Large intestine (tissue), 12 donors: ENCODE measurements at places on chromosomes 2 and 18. TPM values are rescaled to one million over a fixed set of nuclear protein-coding genes. Genes with fewer than 3 reads are reported as not detected.
A peak's percentile ranks its signal among the peaks of the same experiment; 100 is the strongest.

The C2orf76 gene
- polyA plus RNA-seq, result 11.9 TPM

DNA sequence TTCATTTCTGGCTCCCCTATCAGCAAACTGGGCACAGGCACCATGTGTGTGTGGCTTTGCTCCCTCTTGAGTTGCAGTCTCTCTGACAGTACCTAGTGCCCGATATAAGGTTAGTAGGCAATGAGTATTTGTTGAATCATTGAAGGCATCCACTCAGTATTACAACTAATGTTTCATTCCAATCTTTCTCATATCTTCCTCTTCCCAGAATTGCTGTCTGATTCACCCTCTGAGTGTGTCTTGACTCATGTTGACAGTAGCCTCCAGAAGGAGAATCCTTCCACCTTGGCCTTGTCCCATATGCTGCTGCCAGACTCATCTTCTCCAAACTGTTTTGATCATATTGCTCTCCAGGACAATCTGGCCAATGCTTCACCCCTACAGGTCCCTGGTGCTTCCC, 202.5 kb downstream of the LRRTM1 start:
- no peaks in the 10 kb centered on the region for H3K4me1 ChIP-seq
- no peak overlapping the region for H3K27ac ChIP-seq
- no peak overlapping the region for H3K4me3 ChIP-seq
- no peaks in the 10 kb centered on the region for H3K36me3 ChIP-seq

The RBM43 gene
- 5.0 TPM for polyA plus RNA-seq

DNA sequence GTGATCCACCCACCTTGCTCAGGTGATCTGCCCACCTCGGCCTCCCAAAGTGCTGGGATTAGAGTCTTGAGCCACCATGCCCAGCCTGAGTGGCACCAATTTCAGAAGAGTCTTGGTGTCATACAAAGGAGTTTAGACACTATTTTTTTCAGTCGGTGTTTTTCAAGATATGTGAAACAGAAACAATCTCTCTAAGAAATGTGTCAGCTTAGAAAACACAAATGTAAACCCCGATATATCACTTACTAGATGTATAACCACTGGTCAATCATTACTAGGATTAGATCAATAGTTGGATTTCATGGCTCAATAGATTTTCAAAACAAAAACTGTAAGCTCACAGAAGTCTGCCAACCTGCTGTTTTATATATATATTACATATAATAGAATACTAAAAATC, 67.2 kb upstream of the FRZB start:
- no peak overlapping the region for H3K4me3 ChIP-seq
- no peaks in the 10 kb centered on the region for H3K4me1 ChIP-seq
- no peaks in the 10 kb centered on the region for H3K27me3 ChIP-seq
- peaks cover 37% of the 10 kb centered on the region for H3K36me3 ChIP-seq
- DNase-seq, result no peak

DNA sequence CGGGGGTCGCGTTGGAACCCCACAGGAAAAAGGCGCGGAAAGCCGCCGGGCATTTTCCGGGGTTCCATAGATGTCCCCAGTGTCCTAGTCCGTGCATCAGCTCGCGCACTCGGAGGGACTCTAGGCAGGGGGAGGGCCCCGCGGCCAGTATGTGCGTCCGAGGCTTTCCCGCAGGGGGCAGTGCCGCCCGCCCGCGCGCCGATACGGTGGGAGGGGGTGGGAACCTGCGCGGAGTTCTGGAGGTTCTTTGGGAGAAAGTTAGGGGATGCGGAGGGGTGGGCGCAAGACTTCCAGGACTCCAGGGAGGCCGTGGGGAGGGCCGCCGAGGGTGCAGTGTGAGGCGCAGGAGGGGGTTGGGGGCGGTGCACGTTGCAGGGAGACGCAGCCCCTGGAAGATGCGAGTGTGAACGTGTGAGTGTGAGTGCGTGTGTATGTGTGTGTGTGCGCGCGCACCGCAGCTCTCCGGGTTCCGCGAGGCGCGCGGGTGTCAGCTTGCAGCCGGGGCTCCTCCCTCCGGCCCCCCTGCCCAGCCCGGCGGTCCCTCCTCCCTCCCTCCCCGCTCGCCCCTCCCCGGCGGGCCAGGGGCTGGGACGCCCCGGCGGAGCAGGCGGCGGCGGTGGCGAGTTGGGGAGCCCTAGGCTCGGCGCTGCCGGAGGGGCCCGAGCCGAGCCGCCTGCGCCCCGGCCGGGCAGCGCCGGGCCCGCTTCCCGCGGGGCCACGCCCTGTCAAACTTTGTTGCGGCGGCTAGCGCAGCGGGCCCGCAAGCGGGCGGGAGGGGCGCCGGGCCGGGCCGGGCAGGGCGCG, at the start of gene TCF7L1:
Gene TCF7L1, plus strand, starts transcription at position 559 of the 804 bp plus-strand sequence. CDS start 293 bp downstream, outside the sequence.
- H3K27ac ChIP-seq, result peak within 1 kb of the TSS; percentile 25
- DNase-seq, result peak; percentile 89
- H3K36me3 ChIP-seq, result no peaks in the 10 kb centered on the region
- H3K27me3 ChIP-seq, result peaks cover 6% of the 10 kb centered on the region
- peak within 1 kb of the TSS; percentile 88 for H3K4me3 ChIP-seq

The ABCG5 gene
- 35.8 TPM for polyA plus RNA-seq

The REG3A gene
- polyA plus RNA-seq, result 1.4 TPM

DNA sequence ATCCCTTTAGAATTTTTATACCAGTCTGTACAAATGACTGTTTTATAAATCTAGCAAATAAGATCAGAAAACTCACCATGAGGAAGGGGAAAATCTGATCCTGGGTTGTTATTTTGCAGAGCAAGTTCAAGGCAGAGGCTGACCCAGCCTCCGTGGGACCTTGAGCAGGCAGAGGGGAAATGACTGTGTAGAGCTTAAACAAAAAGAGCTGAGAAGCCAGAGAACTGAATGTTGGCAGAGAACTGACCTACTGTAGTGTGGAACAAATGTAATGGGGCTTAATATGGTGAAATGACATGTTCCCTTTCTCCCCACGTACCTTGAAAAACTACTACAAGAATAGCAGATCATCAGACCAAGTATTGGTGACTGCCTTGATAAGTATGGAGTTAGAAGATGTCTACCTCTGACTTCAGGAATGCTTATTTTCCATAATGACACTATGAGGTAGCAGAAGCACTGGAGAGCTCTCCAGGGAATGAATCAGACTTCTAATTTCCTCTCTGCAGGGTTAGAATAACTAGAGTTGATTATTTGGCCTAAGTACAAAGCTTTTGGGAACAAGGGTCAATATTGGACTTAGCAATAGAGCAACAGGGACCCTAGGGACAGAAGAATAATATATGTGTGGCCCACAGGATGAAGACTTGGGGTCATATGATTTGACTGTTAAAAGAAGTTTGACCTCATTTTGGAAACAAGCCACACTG, 304.4 kb downstream of the CCDC178 start:
- no peaks in the 10 kb centered on the region for H3K4me1 ChIP-seq
- no peak overlapping the region for H3K27ac ChIP-seq
- DNase-seq, result no peak
- H3K27me3 ChIP-seq, result no peaks in the 10 kb centered on the region

- H3K27ac ChIP-seq, result no peak overlapping the region
- no peak overlapping the region for H3K4me3 ChIP-seq
- no peaks in the 10 kb centered on the region for H3K4me1 ChIP-seq
- no peaks in the 10 kb centered on the region for H3K27me3 ChIP-seq
Measured at GRCh38 chr2:47803770-47804169, 20.8 kb downstream of the MSH6 start.

DNA sequence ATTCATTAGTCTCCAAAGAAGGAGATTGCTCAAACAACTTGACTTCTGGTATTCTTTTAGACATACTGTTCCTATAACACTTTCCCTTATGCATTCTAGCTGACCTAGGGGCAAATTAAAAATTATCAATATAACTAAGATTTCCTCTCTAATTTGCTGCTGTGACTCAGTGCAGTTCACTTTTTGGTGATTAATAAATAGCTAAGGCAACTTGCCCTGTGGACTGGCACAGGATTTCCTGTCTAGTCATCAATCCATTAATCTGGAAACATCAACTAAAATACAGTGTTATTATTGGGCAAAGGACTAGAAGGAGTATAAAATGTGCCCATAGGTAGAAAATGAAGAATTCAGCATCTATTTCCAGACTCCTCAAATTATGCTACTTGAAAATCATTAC, 83.5 kb upstream of the SERPINE2 start:
- H3K36me3 ChIP-seq, result no peaks in the 10 kb centered on the region
- DNase-seq, result no peak
- no peaks in the 10 kb centered on the region for H3K4me1 ChIP-seq
- H3K4me3 ChIP-seq, result no peak overlapping the region
- peaks cover 3% of the 10 kb centered on the region for H3K27me3 ChIP-seq
- no peak overlapping the region for H3K27ac ChIP-seq

- H3K27me3 ChIP-seq, result no peaks in the 10 kb centered on the region
- no peak overlapping the region for H3K4me3 ChIP-seq
- no peaks in the 10 kb centered on the region for H3K4me1 ChIP-seq
- no peak for DNase-seq
- no peak overlapping the region for H3K27ac ChIP-seq
Measured at GRCh38 chr2:144208924-144209323, 311.0 kb downstream of the ZEB2 start.

DNA sequence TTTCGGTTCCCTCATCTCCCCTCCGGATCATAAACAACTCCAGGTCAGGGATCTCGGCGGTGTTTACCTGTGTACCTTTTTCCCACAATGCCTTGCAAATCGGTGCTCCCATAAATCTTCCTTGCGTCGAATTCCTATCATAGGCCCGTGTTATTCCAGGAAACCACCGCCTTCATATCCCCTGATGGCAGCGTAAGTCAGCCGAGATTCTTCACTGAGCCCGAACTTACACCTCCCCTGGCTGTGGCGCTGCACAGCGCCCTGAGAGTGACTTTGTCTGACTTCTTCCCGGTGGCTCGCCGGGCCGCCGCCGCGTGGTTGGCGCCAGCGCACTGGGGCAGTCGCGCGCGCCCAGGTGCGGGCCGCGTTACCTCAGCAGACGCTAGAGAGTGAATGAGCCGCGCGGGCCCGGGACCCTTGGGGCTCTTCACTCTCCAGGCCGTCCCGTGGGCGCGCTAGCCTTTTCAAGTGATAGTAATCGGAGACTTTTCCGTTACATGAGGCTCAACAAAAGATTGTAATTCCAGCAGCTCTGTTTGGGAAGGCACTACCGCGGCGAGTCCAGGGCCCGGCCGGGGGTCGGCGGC, 101.6 kb downstream of the SPTBN1 start:
- no peaks in the 10 kb centered on the region for H3K27me3 ChIP-seq
- H3K4me1 ChIP-seq, result peaks cover 32% of the 10 kb centered on the region
- DNase-seq, result no peak
- H3K36me3 ChIP-seq, result no peaks in the 10 kb centered on the region

DNA sequence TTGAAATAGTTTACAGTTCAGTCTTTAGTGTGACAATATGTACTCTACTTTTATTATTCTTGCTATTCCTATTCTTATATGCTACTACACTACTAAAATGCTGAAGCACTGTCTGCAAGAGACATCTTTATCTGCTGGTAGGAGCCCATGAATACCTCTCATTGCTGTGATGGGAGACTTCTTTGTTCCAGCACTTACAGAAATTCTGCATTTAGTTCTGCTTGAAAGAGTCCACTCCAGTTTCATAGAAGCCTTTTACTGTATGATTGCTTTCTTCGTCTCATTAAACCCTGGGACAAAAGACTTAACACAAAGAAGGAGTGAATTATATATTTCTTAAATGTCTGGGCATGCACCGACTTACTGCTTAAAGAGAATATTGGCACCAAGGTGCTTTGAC, 272.7 kb downstream of the CD226 start:
- no peaks in the 10 kb centered on the region for H3K36me3 ChIP-seq
- H3K27me3 ChIP-seq, result no peaks in the 10 kb centered on the region
- no peak overlapping the region for H3K27ac ChIP-seq

The PTPN18 gene
- polyA plus RNA-seq, result 64.4 TPM

- no peaks in the 10 kb centered on the region for H3K36me3 ChIP-seq
- H3K27ac ChIP-seq, result no peak overlapping the region
- no peak for DNase-seq
Measured at GRCh38 chr2:68565858-68566257, 77.5 kb upstream of the PROKR1 start.
